ENCODE measurements at places on chromosomes 3 and 15.

DNA sequence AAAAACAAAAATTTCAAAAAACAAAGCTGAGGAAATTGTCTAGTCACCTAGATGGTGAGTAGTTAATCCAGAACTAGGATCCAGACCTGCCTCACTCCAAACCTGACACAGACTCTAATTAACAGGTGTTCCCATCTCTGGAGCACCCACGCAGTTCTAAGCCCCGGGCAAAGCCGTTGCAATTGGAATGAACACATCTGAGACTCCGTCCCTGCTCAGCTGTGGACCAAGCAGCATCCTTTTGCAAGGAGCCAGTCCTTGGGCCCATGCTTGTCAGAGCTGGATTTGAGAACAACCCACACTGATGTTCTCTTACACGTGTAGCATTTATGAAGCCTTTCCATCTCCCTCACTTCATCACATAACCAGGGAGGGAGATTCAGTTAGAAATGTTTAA, 54.8 kb downstream of the LMCD1 start:
- DNase-seq = no peak

DNA sequence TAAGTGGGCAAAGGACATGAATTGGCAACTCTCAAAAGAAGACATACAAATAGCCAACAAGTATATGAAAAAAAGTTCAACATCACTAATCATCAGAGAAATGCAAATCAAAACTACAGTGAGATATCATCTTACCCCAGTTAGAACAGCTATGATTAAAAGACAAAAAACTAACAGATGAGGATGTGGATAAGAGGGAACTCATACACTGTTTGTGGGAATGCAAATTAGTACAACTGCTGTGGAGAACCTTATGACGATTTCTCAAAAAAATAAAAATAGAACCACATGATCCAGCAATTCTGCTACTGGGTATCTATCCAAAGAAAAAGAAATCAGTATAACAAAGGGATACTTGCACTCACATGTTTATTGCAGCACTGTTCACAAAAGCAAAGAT, 28.6 kb downstream of the NEK10 start:
- DNase-seq = no peak

DNA sequence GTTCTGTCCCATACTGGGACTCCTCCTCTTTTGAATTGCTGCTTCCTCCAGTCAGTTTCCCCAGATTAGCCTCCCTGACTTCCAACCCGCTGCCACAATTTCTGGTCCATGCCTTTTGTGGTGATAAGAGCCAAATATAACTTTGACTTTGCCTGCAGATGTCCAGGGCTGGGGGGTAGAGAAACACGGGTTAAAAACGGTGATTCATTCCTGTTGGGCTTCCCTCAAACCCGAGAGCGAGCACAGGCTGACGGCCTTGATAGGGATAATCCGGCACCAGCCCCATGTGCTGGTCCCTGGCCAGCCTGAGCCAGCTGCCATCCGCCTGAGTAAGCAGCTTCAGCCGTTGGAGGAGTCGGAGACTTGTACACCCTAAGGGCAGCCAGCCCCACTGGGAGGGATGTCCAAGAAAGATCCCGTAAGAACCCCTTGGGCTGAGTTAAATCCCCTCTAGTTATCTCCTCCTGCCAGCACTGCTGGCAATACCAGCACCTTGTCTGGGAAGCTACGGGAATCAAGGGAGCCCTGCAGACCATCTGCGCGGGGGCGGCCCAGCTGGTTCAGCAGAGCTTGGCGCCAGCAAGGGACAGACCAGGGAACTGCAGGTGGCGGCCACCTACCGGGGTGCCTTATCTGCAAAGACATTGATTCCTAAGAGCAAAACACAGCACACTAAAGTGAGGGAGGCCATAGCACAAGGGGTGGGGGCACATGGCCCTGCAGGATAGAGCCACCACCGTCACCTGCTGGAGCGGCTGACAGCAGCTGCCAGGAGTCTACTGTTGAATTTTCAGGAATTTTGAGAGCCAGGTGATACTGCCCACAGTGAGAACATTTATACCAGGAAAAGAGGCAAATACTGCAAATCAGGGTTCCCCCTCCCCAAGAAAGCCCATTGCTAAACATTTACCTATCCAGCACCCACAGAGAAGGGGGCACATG, 18.1 kb downstream of the CSPG4 start:
- peak; percentile 51 for DNase-seq

- no peak for DNase-seq
These were observed 40.5 kb downstream of the RASGRP1 start for GRCh38 chr15:38524156-38524555.

DNA sequence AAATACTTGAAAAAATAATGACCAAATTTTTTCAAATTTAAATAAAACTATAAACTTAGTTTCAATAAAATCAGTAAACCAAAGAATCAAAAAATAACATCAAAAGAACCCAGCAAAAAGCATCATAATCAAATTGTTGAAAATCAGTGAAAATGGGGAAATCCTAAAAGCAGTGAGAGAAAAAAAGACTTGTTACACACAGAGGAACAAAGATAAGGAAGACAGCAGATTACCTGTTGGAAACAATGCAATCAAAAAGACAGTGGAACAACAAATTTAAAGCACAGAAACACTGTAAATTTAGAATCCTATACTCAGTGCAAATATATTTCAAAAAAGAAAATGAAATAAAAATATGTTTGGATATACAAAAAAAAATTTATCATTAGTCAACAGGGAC, 156.2 kb upstream of the LMCD1 start:
- DNase-seq = no peak

- DNase-seq = no peak
These were observed 3.6 kb downstream of the RBMS3 start for GRCh38 chr3:29284497-29284896.

DNA sequence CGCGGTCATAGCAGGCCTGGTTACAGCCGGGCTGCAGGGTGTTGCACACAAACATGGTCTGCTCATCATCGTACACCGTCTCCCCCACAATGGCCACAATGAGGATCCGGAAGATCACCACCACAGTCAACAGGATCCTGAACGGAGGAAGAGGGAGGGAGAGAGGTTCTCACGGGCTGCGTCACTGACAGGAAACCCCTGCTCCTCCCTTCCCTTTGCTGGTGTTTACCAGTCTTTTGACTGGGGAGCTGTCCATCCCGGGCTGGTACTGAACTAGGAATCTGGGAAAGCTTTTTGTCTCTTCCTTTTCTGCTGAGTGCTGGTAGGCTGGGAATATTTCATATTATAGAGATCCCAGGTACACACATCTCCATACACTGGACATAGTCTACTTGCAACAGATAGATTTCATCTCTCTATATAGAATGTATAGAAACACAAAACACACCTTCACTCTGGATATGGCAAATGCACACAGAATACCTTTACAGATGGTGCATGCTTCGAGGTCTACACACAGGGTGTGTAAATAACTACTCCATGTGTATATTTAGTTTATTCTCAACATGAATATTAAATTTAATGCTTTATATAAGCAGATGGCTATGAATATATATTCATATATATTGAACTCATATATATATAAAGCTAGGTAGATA, 1.4 kb downstream of the GJD2 start:
- peak; percentile 14 for DNase-seq

GRCh38 chr3:137108699-137109440, 151.1 kb downstream of the IL20RB start:
- DNase-seq = no peak

- no peak for DNase-seq
These were observed 44.8 kb downstream of the PDE8A start for GRCh38 chr15:85026304-85027032.

Measured in glomerular endothelial cell (primary cell).